ENCODE measurements at places on chromosomes 12 and 14.

DNA sequence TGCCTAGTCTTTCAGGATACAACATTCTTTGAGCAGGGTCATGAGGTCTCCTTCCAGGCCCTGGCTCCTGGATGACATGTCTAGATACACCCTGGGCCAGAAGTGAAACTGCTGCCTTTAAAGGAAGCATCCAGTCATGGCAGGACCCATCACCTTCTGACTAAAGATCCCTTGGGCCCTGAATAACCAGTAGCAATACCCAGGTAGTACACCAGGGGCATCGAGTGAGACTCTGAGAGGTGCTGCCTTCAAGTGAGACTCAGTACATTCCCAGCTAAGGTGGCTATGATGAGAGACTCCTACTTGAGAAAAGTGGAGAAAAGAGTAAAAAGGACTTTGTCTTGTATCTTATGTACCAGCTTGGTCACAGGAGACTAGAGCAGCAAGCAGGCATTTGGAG, 23.5 kb downstream of the OR6C68 start:
- no peak for ATAC-seq

GRCh38 chr14:67199016-67199415, 9.8 kb downstream of the GARIN2 start:
- ATAC-seq, result no peak

DNA sequence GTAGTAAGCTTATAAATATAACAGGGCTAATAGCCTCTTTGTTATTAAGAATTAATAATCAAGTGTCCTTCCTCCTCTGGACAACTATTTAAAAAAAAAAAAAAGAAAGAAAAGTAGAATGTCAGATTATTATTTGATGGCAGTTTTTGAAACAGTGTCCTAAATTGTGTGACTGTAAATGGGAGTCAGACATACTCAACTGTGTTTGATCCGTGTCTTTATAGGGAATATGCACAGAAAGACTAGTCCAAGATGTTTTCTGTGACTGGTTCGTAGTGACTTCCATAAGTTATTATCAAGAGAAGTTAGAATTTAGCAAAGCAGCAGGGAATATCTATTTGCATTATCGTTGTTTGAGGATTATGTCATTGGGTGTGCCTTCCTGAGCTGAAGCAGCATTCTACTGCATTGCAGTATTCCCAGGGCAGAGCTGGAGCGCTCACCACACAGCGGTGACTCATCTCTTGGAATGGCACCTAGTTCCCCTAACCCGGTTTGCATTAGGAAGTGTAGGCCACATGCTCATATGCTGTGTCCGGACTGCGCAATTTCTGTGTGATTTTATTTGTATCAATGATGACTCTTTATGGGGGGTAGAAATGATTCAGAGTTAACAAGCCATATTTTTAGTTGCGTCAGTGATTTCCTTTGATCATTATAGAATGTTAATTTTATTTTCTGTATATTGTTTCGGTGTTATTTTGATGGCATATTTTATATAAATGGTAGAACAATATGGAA, 7.9 kb downstream of the DYNC1H1 start:
- ATAC-seq, result no peak

GRCh38 chr12:64918344-64918743, 93.9 kb downstream of the TBC1D30 start:
- ATAC-seq, result no peak

DNA sequence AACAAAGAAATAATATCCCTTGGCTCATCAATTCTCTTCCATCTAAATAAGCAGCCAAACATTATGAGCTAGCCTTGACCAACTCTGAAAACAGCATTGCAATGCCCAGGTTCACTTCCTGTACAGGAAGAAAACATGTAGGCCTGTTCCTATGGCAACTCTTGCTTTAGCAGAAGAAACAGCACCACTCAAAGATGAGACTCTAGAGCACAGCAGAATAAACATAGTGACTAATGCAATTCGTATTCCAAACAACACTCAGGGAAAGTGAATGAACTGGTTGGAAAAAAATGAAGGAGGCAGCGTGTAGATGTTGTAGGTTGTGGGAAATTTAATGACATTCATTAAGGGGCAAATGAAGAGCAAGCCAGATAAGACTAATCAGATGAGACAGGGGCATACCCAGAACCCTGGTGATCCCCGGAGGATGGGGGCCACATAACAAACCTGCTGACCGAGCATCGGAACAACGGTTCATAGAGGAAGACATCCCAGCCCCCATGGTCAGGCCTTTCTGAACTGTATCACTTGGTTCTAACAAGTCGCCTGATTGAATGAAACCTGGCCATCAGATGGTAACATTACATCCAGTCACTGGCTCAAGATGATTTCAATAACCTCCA, 9.0 kb downstream of the ARHGDIB start:
- ATAC-seq, result peak; percentile 67

DNA sequence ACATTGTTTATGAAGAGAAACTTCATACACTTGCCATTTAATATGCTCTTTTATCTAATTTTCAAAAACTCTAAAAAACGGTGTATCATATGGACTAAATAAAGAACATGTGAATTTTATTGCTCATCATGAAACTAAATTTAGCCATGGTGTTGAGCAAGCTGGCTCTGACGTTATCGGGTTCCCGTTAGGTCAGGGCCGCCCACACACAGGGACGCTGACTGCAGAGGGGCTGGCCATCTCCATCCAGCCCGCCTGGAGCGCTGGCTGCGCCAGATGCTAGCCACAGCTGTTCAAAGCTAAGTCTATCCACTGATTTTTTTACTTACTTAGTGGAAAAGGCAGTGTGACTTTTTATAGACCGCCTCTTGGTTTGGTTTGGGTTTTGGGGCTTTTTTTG, 36.5 kb upstream of the DYNC1H1 start:
- peak; percentile 85 for ATAC-seq

DNA sequence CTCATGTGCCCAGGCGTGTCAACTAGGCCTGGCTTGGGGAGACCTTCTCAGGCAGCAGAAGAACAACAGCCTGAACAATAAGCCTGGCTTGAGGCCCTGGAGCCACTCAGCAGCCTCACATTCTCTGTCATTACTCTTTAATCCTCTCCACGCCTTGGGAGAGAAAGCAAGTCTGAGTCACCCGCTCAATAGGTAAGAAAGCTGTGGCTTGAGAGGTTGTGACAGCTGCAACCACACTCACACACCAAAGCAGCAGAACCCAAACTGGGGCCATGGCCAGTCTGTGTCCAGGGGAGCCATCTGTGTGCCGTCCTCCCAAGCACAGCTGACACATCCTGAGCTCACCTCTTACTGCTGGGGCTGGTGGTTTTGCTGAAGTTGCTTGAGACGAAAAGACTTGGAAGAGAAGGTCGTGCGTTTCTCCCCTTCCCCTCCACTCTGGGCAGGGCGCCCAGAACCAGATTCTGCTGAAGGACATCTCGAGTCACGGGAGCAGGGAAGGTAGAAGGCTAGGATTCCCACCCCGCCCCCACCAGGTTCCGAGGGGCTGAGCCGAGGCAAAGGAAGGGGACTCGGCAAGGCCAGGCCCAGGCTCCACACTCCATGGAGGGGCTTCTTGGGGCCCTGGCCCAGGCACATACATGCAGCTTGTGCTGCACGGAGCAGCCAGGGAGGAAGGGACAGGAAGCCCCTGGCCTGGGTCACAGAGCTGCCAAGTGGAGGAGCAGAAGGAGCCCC, 5.5 kb downstream of the TMEM63C start:
- no peak for ATAC-seq

DNA sequence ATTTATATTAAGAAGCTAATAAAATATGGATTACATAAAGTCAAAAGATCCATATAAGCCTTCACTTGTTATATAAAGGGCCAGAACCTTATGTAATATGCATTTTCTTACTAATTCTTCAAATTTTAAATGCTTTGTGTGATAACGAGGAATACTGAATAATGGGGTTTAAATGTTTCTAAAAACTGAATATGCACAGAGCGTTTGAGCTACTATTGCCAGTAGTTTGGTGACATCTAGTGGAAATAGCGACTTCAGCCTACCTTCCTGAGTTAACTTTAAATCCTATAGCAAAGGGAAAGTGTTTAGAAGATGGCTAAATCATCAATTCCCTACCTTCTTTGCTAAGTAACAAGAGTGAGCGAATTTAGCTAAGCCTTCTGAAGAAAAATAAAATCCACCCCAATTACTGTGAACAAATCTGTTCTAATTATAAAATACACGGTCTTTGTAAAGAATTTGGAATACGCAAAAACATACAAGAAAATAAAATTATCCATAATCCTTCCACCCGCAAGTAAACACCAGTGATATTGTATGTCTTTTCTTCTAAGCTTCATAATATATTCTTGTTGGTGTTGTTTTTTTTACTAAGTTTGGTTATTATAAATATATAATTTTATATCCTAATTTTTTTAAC, 115.5 kb upstream of the G2E3 start:
- no peak for ATAC-seq

- no peak for ATAC-seq
These were observed 597 bp downstream of the SOAT2 start for GRCh38 chr12:53103860-53104305.

GRCh38 chr12:117148642-117149041, 41.6 kb downstream of the FBXO21 start:
- ATAC-seq, result peak; percentile 88

- ATAC-seq, result no peak
These were observed 388.5 kb downstream of the AACS start for GRCh38 chr12:125453751-125454150.

DNA sequence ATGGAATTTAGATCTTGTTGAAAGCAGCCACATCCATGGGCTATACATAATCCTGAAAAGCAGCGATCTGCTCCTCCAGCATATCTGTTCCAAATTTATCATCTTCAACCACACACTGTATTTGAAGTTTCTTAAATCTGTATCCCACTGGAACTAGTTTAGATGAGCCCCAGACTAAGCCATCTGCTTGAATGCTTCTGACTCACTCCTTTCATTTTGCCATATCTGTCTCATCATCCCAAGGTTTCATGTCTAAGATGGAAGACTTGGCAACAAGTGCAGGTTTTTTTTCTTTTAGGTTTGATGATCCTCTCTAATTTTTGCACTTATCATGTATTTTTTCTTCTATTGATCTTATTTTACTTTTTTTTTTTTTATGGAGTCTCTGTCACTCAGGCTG, 54.4 kb upstream of the TMEM263 start:
- ATAC-seq, result no peak

GRCh38 chr14:58659846-58660245, 22.1 kb downstream of the DACT1 start:
- no peak for ATAC-seq

- ATAC-seq, result no peak
These were observed 27.9 kb downstream of the DYRK4 start for GRCh38 chr12:4589941-4590340.

- ATAC-seq, result no peak
These were observed 18.1 kb downstream of the MLXIP start for GRCh38 chr12:122096591-122097149.

GRCh38 chr12:6092784-6093722, 31.4 kb downstream of the VWF start:
- ATAC-seq, result no peak

DNA sequence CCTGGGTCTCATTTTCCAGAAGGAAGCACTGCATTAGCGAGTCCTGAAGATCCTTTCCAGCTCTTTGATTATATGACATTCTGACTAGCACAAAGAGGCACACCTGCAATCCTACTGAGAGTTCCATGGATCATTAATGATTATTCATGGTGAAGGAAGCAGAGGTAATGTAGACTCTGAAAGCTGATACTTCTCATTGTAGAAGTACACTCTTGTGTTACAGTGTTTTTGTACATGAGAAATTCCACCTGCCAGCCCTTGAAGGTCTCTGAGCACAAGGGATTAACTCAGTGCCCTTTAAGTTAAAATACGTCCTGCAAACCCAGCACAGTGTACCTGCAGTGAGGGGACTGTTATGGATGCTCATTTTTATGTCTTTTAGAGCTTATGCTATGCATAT, 558.8 kb upstream of the FBXO33 start:
- ATAC-seq, result no peak

DNA sequence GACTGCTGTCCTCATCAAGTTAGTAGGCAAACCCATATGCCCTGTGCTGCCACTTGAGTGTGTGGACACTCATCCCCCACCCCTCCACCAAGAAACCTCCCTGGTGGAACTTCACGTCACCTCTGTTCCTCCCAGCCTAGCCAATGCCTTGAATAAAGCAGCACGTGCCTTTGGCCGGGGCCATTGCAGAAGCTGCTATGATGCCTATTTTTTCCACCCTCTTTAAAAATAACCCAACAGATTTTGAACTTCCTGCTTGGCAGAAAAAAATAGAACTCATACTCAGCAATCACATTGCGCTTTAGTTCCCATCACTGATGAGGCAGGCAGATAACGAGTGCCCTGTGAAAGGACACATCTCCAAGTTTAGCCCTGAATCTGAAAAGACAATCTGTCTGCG, 23.1 kb upstream of the PWP1 start:
- no peak for ATAC-seq

GRCh38 chr14:23406244-23406643, 1.8 kb downstream of the MYH6 start:
- no peak for ATAC-seq

DNA sequence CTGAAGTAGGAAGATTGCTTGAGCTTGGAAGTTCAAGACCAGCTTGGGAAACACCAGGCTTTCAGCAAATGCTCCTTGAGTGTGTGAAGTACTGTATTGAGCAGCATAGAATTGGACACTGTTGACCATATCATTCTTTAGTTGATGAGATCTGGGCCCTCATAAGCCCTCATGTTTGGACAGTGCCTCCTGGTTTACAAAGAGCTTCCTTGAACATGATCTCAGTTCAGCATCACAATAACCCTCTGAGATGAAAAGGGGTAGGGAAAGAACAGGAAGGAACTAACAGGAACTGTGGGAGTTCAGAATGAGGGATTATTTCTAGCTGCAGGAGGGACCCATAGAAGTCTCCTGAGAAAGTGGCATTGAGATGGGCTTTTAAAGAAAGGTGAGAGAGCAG, 153.2 kb downstream of the C12orf75 start:
- ATAC-seq, result no peak

- no peak for ATAC-seq
These were observed 217.3 kb downstream of the FBXL14 start for GRCh38 chr12:1377117-1377516.

DNA sequence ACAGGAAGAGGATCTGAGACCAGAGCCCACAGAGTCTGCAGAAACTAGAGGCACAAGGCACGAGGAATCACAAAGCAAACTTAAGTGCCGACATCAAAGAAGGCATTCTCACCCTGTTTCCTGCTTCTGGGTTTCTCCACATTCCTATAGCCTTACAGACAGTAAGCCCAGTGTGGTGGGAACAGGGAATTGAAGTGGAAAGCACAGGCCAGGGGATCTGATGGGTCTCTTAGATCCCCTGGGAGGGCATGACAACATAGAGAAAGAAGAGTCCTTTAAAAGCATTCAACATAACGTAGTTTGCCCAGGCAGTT, 75.6 kb upstream of the FRMD6 start:
- no peak for ATAC-seq

DNA sequence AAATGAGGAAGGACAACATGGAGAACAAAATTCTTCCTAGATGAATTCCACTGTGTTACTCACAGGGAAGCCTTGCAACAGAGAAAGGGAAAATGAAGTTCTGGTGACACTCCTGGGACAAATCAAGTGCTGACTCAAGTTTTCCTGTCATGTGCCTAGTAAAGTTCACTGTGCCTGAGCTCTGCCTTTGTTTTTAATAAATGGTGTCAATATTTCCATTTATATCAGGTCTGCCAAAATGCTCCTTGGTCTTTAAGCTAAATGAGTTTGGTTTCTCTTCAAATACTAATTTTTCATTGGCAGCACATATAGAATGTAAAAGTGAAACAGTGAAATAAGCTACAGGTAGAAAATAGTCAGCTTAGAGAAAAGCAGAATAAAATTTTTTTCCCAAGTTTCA, 33.0 kb downstream of the HIGD1C start:
- ATAC-seq, result peak; percentile 60
